Cortex of kidney (tissue), 1 donor: ENCODE measurements at places on chromosomes 2 and 18.

DNA sequence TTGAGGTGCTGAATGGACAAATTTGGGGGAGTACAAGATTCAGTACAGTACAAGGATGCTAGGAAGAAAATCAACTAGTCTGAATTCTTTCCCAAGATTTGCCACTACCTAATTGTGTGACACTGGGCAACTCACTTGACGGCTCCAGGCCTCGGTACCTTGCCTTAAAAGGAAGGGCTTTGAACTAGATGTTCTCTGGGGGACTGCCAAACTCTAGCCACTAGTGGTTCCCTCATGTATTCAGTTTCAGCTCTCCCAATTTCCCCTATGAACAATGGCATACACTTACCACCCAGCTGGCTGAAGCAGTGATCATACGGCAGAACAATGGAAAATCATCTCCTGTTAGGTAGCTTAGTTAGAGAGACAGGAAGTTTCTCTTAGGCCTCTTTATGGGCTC lies 73.4 kb downstream of the VWC2L start:
- no peak for DNase-seq

GRCh38 chr2:55161295-55162210 lies 70.5 kb downstream of the CLHC1 start:
- no peak for DNase-seq

GRCh38 chr2:40118622-40119021 lies 333.3 kb downstream of the SLC8A1 start:
- DNase-seq = no peak

- DNase-seq = no peak
These were observed 11.4 kb downstream of the UBE2F start for GRCh38 chr2:237978058-237978712.

DNA sequence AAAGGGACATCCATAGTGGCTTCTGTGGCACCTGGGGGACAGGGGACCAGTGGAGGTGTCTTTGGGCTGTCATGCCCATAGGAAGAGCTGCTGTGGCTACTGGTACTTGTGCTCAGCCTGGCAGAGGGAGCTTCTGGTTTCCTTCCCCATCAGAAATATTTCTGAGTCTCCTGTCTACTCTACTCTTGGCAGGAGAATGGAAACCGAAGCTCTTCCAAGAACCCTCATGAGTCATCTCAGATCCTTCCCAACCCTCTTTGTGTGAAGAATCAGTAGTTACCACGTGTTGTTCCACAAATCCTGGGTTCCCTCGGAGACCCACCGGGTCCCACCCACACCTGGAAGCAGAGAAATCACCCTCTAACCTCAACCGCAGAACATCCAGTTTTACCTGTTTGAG lies 234.9 kb downstream of the FHOD3 start:
- no peak for DNase-seq

- DNase-seq = no peak
These were observed 10.8 kb downstream of the SMARCAL1 start for GRCh38 chr2:216423071-216423470.

DNA sequence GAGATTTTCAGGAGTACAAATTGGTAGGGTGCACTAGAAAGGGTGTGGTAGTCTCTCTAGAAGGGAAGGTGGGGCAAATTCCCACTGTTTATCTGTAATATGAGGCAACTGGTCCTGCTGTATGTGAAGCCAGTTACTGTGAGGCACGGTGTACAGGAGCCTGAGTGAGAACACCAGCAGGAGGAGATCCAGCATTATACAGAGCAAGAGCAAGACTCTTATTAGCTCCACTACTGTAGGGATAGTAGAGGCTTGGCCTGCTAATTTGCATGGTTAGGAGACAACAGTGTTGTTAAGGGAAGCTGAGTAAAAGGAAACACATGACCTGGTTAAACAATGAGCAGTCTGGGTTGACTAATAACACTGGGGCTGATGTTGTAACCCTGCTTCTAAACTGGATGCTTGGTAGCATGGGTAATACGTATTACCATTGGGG lies 76.3 kb upstream of the WDSUB1 start:
- no peak for DNase-seq

DNA sequence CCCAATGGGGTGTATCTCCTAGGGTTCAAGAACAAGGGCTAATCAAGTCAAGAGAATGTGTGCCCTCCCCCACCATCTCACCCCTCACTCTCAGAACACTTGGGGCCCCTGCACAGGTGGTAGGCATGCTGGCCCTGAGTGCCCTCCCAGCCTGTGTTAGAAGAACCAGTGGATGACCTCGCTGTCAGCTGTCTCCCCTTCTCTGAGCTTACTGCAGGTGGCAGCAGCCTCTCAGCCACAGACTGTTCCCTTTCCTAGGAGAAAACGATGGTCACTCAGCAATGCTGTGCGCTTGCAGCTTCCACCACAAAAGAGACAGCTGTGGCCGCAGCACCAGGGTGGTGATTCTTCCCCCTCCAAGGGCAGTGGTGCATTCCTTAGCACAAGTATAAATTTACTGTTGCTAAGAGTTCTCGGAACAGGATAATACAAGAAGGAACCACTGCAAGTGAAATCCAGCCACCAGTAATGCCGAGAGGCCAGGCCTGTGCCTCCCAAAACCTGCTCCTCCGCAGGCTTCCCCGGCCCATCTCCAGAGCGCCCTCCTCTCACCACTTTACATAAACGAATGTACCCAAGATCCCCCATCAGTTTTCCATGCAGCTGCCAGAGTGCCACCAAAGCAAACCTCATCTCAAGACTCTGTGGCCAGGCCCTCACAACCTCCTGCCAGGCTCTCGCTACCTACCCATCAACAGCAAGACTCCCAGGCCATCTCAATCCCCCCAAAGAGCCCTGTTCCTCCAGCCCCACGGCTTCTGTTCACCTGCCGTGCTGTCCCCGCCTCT lies 935 bp upstream of the RAMP1 start:
- no peak for DNase-seq

GRCh38 chr2:28276076-28276618 lies 116.5 kb upstream of the FOSL2 start:
- DNase-seq = no peak

- DNase-seq = no peak
These were observed 17.7 kb downstream of the MPP4 start for GRCh38 chr2:201680743-201681142.

GRCh38 chr2:9809064-9809356 lies 34.3 kb upstream of the TAF1B start:
- DNase-seq = no peak

GRCh38 chr2:5561006-5561405 lies 131.2 kb upstream of the SOX11 start:
- no peak for DNase-seq

- no peak for DNase-seq
These were observed 81.6 kb downstream of the ASAP2 start for GRCh38 chr2:9288233-9288632.

GRCh38 chr18:24678626-24679025 lies 218.2 kb downstream of the HRH4 start:
- no peak for DNase-seq

DNA sequence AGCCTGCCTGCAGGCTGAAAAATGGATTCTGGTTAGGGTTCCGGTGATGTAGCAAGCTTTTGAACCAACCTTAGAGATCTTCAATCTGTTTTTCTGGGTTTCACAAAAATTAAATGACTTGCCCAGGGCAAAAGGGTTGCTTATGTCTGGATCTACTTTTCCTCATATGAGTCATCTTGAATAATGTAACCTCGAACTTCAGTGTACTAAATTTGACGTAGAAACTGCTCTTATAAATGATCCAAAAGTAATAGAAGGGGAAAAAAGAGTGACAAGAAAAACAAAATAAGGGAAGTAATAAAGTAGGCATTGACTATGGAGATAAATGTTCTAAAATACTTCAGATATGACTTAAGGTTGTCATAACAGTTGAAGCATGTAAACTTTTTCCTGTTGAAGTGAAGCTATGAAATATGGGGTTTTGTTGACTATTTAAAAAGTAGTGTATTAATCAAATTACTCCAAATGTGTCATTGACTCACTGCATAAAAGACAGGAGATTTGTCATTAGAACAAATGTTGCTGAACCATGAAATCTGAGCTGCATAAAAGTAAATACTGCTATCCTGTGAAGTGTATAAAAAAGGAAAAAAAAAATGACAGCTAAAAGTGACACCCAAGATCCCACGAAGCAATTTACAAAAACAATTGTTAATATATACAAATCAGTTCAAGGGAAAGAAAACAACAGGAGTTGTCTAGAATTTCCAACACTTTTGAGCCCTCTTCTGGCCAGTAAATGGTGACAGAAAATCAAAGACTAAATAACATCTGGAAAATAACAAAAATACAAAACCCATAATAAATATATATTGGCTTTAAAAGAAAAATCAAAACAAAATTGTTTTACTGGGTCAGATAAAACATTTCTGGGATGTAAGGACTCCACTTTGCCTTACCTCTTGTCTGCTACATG lies 103.6 kb upstream of the SERPINE2 start:
- DNase-seq = no peak

DNA sequence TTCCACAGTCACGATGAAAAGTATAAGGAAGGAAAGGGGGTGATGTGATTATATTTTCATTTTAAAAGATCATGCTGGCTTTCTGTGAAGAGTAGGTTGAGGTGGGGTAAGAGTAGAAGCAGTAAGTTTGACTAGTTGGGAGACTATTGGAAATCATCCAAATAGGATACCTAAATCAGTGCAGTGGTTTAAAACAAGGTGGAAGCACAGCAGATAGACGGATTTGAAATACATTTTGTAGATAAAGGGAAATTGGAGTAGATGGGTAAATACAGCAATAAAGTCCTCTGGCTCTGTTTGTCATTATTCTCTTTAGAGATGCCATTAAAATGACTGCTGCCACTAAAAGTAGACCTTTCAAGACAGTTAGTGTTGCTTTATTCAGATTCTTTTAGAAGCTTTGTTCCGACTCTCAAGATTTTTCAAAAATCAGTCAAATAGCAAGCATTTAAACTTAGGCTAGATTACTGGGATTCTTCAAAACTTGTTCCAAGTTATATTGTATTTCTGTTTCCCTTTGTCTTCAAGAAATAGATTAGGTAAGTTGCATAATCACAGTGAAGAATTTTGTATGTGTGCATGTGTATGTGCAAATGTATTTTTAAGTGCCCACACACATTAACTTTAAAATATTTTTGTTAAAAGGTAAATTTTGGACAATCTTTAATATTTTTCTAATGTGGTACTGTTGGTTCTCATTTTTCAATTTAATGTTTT lies 61.7 kb upstream of the DTNA start:
- no peak for DNase-seq

- no peak for DNase-seq
These were observed 8.8 kb upstream of the EIF2AK3 start for GRCh38 chr2:88636026-88636425.

GRCh38 chr2:54522624-54523281 lies 66.6 kb downstream of the SPTBN1 start:
- DNase-seq = no peak

GRCh38 chr2:169743549-169743948 lies 9.9 kb downstream of the KLHL23 start:
- DNase-seq = no peak

DNA sequence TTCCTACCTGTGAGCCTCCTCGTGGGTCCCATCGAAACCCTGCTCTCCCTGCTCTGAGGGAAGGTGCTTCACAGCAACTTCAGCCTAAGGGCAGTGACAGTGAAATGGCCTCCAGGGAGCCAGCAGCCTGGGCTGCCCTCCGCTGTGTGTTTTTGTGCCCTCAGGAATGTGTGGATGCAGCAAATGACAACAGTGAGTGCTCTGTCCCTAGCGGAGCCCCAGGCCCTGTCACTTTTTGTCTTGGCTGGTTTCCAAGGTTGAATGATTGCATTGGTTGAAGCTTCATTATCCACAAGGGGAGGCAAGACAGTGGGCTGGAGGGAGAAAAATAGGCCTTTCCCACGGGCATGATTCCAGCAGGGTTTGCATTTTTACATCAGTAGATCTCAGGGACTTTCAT lies 42.9 kb downstream of the STON1 start:
- no peak for DNase-seq

GRCh38 chr2:64635976-64636911 lies 17.5 kb downstream of the SERTAD2 start:
- DNase-seq = no peak

GRCh38 chr2:70388128-70388527 lies 86.3 kb upstream of the FAM136A start:
- DNase-seq = no peak

DNA sequence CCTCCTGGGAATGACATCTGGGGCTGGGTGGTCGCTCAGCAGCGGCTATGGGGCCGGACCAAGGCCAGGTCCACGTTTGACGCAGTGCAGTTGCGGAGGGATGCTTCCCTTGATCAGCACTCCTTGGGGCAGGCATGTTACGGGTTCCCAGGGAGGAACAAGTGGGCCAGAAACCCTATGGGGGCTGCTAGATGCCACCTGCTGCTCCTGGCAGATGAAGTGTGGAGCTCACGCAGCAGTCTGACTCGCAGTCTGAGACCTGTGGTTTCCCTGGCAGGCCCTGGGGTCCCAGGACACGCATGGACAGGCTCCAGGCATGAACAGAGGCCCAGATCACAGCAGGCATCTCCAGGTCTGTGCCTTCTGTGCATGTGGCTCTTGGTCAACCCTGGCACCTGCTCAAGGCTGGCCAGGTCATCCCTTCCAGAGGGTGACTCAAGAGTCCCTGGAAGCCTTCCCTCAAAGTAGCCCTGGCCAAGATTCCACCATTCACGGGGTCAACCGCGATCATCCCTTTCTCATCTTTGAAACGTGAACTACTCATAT lies 20.0 kb downstream of the KCNF1 start:
- no peak for DNase-seq

- no peak for DNase-seq
These were observed 28.8 kb downstream of the LIPG start for GRCh38 chr18:49590608-49591007.

GRCh38 chr2:121825003-121825950 lies 69.8 kb downstream of the TSN start:
- no peak for DNase-seq

- DNase-seq = no peak
These were observed 42.3 kb downstream of the SLC4A1AP start for GRCh38 chr2:27705851-27706622.

DNA sequence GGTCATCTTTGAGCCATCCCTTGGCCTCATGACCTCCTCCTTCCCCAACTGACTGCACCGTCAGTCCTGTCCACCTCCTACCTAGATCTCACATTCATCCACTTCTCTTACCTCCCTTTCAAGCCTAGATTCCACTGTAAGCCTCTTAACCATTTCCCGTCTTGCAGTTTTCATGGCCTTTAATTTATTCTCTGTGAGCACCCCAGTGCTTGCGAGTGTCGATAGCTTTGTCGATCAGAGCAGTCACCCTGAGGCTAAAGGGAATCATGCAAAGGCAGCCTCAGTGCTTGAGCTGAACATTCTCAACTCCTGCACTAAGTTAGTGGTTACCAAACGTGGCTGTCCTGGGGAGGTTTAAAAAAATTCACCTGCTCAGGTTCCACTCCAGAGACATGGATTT lies 14.7 kb downstream of the ARHGAP25 start:
- no peak for DNase-seq

GRCh38 chr2:42342061-42342794 lies 18.8 kb downstream of the COX7A2L start:
- DNase-seq = no peak

DNA sequence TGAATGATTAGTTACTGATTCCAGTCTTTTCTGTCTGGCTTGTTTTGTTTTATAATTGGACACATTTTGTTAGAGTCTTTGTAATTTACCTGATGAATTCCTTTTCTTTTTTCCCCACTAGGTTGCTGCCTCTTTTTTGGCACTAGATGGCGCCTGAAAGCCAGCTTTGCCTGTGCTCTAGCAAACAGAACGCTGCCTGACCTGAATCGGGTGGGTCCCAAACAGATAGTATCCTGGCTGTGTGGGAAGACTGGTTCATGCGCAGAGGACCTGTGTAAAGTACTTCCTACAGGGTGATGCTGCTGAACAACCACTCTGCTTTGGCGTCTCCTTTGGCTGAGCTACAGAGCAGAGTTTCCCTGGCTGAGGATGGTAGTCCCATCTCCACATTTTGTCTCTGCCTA lies 288.2 kb downstream of the IKZF2 start:
- no peak for DNase-seq
